ENCODE measurements at places on chromosomes 5 and 9.

DNA sequence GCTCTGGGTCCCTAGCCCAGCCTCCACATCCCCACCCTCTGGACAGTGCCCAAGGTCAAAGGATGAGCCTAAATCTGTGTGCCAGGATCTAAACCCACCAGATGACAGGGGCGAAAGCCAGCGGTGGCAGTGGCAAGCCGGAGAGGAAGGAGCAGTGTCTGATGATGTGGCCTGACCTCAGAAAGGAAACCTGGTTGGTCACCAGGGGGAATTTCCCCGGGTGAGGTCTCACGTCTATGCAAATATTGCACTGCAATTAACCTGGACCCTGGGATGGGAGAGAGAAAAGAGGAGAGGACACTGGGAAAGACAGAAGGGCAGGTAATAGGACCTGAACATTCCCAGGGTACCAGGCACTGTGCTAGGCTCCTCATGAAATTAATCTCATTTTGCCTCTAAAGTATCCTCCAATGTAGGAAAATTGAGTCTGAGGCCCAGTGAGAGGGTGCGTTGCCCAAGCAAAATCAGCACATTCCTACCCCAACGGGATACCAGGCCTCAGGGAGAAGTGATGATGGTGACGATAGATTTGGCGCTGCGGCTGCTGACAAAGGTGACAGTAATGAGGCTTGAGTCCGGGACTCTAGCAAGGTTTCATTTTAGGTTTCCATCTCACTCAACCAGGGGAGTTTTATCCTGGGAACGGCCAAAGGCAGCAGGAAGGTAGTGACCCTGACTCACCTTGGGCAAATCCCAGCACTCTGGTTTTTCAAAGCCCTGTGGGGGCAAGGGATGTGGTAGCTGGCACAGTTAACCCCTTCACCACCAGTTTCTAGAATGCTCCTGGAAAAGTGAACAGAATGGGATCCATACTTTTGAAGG is 13.4 kb upstream of the TNIP1 start:
- DNase-seq = no peak

DNA sequence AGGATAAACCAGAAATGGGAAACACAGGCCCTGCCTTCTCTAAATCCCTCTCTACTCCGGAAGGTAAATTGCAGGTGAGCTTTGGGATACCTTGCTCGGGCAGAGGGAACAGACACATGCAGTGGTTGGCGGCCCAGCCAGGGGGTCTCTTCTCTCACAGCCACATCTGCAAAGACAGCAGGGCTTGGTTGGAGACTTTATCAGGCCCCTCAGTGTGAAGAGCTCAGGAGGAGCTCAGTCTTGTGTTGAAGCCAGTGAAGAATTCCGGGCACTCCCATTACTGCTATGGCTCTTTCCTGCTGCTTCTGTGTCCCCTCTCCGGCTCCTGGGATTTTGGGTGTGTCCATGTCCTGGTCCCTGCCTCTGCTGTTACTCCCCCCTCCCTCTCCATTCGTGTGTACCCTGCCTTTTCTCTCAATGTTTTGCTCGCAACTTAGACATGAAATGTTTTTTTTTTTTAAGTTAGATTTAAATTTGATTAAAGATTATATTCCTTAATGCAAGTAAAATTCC is 99.8 kb downstream of the TRIO start:
- no peak for DNase-seq

DNA sequence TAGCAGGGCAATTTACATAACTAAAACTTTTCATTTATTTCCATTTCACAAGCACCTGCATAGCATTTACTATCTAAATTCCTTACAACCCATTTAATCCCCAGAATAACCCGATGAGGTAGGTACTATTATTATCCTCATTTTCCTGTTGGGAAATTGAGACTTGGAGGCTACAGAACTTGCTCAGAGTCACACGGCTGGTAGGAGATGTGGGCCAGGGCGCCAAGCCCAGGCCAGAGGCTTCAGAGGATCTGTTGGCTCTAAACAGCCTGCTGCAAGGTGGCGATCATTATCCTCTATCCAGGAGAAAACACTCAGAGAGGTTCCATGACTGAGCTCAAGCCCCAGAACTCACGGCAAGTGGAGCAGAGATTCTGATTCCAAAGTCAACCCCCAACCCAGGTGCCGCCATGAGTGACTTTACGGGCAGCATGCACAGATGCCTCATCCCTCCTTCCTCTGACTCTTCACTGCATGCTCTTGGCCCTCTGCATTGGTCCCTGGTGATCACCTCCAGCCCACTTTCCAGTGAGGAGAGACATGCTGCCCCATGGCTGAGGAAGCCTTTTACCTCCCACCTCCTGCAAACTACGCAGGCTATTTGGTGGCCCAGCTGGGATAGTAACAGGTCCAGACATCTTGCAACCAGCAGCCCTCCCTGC is 168.4 kb upstream of the FSTL4 start:
- no peak for DNase-seq

DNA sequence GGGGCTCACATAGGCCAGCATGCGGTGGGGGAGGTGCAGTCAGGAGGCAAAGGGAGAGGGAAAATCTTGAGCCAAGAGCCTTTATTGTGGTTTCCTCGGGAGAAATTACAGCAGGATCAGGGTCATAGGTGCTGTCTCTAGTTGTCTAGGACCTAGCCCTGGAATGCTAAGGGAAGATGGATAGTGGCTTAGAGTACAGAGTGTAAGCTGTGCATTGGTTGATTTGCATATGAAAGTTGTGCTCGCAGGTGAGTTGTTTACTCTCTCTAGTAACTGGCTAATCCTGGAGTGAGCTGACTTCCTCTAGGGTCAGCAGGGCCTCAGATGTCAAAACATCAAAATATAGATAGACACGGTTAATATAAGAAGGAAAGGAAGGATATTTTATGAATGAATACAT is 877.7 kb downstream of the TLE4 start:
- no peak for DNase-seq

- no peak for DNase-seq
Measured at GRCh38 chr5:89279391-89280036, 396.5 kb upstream of the MEF2C start.

DNA sequence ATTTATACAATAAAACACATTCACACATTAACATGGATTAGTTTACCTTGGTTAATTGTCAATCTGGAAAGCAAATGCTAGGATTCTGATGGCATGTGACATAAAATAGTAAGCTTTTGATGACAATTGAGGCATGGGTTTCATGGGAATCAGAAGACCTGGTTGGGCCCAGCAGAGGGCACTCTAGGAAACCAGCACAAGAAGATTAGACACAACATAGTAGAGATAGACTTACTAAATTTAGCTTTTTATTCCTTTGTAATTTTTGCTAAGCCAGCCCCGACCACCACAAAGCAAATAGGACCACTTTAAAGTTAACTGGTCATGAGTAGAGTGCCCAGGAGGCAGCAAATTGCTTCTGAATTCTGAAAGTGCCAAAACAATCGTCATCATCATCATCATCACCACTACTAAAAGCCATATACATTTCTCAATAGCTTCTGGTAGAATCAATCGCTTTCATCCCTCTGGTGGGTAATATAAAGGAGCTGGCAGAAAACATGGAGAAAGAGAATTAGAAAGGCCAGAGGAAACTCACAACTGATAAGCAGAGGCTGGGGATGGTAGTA is 163.2 kb downstream of the ARRDC3 start:
- no peak for DNase-seq

- peak; percentile 28 for DNase-seq
Measured at GRCh38 chr5:141778206-141778605, 96.2 kb upstream of the ARAP3 start.

DNA sequence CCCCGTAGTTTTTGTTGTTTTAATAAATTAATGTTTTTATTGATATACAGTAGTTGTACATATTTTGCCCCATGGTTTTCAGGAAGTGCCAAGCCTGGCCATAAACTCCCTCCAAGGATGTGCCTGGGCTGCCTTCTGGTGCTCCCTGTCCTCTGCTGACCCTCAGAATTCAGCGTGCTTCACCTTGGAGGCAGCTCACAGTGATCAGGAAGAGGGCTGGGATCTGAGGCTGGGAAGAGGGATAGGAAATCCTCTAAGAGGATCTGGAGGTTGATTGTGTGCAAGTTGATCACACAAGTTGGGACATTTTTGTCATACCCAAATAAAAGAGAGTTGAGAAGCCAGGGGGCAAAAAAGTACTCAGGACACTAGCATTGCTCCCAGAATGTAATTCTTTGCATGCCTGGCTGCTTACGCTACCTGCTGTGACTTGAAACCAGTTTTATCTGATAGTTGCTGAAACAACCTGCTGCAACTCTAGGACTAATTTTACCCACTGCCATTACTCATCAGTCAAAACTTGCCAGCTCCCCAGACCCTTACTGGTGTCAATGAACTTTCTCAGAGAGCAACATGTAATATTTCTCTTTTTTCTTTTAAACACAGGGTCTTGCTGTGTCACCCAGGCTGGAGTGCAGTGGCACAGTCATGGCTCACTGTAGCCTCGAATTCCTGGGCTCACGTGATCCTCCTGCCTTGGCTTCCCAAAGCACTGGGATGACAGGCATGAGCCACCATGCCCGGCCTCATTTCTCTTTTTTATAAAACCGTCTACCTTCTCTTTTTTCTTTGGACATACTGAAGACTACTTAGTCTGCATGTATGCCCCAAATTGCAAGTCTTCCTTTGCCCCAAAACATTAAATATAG is 29.0 kb downstream of the PDE6A start:
- DNase-seq = no peak

- DNase-seq = no peak
Measured at GRCh38 chr9:127626752-127627493, 14.8 kb downstream of the STXBP1 start.

- no peak for DNase-seq
Measured at GRCh38 chr5:44542470-44542869, 153.2 kb upstream of the FGF10 start.

- DNase-seq = peak; percentile 20
Measured at GRCh38 chr5:107809201-107810034, 138.7 kb upstream of the EFNA5 start.

DNA sequence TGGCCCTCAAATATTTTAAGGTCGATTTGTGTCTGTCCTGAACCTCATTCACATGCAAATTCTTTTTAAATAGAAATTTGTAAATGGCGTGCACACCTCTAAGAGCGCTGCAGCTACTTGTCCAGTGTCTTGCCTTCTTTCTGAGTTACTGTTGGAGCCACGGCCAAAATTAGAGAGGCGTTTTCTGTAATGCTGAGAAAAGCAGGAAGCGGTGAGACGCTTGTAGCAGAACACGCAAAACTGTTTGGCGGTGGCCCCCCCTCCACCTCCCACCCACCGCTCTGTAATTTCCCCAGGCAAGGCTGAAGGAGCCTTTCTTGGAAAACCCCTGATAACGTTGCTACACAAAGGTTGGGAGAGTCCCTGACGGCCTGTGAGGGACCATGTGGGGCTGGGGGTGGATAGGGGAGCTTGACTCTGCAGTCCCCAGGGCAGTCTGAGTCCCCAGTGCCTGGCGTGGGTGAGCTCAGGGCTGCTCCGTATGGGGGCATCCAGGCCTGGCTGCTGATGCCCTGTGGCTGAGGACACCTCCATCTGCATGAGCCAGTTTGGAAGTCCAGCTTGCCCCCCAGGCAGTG is 96.5 kb downstream of the GADD45G start:
- DNase-seq = no peak

DNA sequence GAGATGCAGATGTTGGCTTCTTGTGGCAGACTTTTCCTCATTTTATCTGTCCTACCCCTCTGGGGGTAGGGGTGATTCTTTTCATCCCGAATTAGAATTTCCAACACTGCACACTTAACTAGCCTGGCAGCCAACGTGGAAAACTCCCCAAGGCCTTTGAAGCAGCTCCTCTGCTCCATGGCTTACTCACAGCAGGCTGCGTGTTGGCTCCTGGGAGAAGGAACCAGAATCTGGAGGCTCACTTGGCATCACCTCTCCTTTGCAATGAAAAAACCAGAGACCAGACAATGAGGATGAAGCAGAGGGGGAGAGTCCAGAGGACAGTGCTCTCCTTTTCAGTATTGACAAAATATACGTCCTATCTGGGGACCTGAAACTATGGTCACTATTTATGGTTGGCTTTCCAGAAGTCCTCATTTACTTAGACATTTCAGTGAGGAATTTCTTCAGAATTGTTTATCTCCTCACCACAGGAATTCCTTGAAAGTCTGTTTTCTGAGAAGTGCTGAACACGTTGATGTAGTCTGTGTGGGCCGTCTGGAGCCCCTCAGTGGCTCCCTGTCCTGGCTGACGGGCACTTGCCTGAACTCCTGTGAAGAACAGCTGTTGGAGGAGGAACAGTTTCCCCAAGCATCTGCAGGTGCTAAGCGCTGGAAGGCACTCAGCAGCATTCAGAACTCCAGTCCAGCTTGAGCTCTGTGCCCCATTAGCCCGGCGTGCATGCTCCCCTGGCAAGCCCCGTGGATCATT is 231.3 kb downstream of the RFK start:
- peak; percentile 51 for DNase-seq

DNA sequence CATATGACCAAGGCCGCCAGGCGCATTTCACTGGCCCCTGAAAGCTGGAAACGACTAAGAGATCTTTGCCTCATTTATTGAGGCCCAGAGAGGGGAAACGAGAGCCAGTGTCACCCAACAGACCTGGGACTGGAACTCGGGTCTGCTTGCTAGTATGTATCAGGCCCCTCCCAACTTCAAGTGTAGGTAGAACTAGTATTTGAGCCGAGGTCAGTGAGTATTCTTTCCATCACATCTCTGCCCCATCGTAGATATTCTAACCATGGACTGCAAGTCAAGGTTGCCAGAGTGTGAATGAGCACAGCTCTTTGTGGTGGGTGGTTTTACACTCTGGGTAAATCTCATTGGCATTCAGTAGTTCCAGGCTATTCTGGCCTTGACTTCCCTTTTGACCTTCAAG is 42.2 kb downstream of the GPR107 start:
- no peak for DNase-seq

DNA sequence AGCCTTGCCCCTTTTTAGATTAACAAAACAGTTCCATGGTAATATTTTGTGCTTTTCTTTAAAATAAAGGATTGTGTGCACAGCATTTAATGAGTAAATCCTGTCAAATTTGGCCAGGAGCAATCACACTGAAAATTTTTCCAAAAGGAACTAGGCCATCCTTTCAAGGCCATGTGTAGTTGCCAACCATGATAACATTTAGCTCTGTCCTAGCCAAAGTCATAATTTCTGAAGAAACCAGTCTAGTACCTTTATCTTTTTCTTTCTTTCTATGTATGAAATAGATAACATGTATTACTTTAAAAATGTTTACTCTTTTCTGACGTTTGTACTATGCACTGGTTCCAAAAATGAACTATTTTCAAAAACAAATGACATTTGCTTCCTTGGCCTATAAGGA is 143.7 kb downstream of the PBX3 start:
- no peak for DNase-seq

GRCh38 chr9:128684065-128684324 is 5.0 kb upstream of the SET start:
- DNase-seq = no peak

DNA sequence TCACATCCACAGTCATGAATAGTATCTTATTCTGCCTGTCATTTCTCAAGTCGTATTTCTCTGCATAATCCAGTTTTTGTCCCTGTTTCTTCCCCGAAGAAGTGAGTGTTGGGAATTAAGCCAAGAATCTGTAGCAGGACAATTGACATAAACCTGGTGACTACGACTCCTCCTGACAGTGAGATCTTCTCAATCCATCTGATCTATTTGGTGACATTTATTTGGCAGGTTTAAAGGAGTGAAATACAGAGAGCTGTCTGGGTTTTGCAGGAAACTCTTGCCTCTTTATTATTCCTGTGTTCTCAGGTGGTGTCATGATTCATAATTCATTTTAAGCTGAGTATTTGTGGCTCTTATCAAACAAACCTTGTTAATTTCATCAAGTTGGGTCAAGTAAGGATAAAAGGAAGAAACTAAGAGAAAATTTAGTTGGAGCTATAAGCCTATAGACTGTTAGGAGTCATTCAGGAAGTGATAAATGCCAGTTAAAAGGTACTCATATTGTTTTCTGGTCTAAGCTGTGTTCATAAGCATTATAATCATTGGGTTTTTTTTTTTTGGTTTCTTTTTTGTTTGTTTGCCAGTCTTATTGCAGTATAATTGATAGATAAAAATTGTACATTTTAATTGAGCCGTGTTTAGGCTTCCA is 95.9 kb upstream of the PCSK1 start:
- no peak for DNase-seq
